Activated CD4-positive, CD25-positive, alpha-beta regulatory T cell treated with anti-CD3 and anti-CD28 coated beads, Interleukin-2, amount 50 U/mL, for 16 hours (primary cell): ENCODE measurements at places on chromosomes 7 and 10.

- no peak for DNase-seq
These were observed 1.2 kb downstream of the SLC18A3 start for GRCh38 chr10:49611166-49611815.

GRCh38 chr7:110698576-110698975 is 392.4 kb upstream of the LRRN3 start:
- DNase-seq: no peak

DNA sequence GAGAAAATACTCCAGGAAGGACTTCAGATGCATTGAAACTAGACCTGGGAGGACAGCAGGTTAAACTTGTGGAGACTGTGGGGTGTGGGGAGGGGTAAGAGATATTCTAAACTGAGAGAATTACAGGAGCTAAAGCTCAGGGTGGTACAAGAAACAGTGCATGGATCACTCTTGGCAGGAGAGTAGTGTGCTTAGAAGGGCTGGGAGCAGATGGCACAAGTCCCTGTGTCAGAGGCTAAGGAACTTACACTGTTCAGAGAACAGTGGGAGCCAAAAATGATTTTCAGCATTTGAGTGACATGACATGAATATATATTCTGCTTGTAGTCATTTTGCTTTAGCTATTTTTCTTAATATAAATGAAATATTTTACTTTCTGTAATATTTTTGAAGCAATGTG is 36.0 kb upstream of the LAMB1 start:
- DNase-seq: no peak

- DNase-seq: no peak
These were observed 1.7 kb downstream of the CROT start for GRCh38 chr7:87347207-87347606.

GRCh38 chr10:27661514-27662286 is 83.9 kb downstream of the MKX start:
- DNase-seq: no peak

- DNase-seq: no peak
These were observed 441 bp downstream of the FBH1 start for GRCh38 chr10:5890452-5890915.

DNA sequence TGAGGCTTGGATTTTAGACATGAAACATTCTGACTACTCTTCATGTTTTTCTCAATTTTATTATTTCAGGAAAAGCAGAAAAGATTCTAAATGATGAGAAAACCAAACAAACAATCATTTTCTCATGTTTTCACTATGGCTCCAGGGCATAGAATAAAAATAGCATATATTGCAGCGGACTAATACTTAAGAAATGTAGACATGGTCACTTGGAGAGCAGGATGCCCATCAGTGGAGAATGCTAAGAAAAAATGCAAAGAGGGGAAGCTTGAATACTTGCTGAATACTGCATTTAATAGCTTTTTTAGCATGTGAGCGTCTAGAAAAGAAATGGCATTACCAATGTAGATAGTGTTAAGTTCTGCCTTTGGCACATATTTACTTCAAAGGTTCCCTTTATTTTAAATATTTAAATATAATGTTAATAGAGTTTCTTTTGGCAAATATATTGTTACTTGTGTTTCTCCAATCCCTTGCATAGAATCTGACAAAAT is 107.9 kb downstream of the PPP1R17 start:
- no peak for DNase-seq
